Activated naive CD4-positive, alpha-beta T cell (primary cell): ENCODE measurements at places on chromosomes 7 and 10.

- no peak for DNase-seq
Observed at GRCh38 chr10:1198453-1199344, 142.5 kb downstream of the WDR37 start.

GRCh38 chr7:121133444-121133843 is 144.9 kb downstream of the CPED1 start:
- DNase-seq = no peak

DNA sequence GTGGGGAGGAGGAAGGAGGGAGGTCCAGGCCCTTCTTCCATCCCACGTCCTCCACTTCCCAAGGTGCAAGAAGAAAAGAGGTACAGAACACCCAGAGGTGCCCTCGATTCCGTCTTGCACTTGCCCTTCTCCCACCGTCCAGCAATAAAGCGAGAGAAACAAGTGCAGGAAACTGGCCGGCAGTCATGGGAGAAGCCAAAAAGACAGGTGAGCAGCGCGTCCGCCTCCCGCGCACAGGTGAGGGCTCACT is 1.3 kb downstream of the C10orf95 start:
- no peak for DNase-seq

- DNase-seq = no peak
Observed at GRCh38 chr7:41244246-41244645, 458.6 kb downstream of the INHBA start.

DNA sequence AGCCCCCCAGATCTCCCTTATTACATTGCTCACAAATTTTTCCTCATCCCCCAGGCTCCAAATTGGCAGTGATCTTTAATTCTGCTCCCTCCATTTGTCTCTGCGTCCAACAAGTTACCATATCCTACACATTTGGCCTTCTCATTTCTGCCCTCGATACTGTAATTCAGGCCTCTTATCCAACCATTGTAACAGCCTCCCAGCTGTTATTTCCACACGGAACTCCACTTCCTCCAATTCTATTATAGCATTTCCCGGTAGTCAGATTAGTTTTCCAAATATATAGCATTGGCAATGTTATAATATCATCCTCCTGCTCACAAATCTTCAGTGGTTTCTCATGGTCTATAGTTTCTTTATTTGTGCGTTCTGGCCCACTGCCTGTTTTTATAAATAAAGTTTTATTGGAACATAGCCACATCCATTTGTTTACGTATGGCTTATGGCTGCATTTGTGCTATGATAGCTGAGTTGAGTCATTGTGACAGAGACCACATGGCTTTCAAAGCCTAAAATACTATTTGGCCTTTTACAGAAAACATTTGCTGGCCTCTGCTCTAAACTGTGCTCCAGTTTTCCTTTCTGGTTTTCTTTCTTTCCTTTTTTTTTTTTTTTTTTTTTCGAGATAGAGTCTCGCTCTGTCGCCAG is 126.5 kb upstream of the ZNF438 start:
- no peak for DNase-seq

DNA sequence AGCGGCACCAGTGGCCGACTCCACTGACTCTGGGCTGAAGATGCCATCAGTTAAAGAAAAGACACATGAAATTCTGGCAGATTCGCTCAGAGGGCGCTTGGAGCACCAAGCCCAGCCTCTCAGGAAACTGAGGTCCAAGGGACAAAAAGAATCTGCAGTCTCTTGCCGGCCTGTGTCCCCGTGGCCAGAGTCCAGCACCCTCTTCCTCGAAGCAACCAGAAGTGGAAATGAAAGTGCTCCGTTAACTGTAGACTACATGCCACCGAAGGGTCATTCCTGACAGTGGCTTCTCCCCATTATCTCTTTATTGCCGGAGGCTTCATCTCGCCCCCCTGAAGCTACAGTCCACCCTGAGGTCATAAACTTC is 1.0 kb upstream of the CHST15 start:
- DNase-seq = no peak

- no peak for DNase-seq
Observed at GRCh38 chr10:100747456-100748230, 2.3 kb downstream of the PAX2 start.

DNA sequence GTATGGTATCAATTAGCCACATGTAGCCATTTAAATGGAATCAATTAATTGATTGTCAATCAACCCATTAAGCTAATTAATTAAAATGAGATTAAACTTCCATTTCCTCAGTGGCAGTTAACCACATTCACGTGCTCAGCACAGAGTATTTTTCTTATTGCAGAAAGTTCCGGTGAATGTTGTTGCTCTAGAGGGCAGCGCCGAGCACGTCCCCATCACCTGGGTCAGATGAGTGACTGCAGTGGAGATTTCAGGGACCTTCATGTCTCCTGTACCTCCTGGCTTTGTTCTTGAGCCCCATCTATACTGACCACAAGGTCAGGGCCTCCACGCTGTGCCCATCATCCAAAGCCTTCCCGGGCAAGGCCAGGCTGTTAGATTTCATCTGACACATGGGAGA is 168.8 kb upstream of the MKI67 start:
- DNase-seq = no peak

DNA sequence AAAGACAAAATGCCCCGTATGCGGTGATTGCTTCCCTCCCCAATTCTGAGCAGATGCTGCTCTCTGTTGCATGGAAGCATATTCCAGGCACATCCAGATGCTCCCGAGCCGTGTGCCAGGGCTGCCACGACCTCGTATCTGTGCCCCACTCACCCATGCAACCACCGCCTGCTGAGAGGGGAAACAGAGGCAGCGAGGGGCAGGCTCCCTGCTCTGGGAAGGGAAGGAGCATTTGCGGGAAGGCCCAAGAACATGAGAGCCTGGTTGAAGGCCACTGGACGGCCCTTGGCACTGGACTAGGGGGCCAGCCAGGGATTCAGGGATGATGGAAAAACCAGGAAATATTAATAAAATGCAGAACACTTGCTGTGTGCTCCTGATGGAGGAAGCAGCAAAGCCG is 89.4 kb downstream of the CTBP2 start:
- no peak for DNase-seq

DNA sequence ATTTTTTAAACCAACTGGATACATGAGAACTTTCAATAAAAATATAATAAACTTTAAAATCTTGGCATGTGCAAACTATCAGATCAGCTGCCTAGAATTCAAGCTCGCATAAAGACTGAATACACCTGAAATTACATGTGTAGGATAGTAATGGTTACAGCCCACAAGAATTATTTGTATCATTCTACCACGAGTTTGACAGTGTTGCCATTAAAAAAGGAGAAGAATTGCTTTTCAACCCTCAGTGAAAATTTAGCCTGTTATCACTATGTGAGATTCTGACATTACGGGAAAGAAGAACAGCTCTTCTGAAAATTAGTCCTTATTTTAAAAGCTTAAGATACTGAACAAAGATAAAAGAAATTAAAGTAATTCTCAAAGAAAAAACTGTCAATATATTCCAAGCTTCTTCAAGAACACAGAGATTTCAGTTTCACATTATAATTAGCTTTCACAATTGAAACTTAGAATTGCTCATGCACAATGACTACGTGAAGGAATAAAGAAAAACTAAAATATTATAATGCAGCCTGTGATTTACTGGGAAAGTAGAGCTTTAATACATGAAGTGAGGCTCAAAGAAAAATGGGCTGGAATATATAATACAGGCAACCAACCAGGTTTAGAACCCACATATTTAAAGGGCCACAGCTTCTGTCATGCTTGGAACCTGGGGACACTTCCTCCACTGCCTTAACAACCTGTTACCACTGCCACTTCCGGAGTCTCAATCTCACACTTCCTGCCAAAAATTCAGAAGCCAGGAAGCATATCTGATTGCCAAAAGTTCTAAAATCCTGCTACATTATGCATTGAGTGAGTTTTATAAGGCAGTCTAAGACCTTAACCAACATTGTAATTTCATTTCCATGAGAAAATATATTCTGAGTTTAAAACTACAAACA is 23.2 kb downstream of the TPK1 start:
- no peak for DNase-seq

DNA sequence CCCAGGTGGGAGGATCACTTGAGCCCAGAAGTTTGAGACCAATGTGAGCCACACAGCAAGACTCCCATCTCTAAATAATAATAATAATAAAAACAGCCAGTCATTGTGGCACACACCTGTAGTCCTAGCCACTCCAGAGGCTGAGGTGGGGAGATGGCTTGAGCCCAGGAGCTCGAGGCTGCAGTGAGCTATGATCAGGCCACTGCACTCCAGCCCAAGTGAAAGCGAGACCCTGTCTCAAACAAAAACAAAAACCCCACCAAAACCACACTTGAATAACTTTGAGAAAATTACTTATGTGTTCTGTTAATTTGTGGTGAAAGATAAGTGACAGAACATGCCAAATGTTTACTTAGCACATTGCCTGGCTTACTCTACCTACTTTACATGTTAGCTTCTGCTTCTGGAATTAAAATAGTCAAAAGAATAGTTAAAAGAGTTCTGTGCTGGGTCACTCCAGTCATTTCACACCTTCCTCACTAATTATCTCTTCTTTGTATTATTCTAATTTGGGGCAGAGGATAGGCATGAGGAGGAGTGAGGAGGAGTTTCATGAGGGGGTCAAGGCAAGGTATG is 9.8 kb downstream of the TMEM60 start:
- DNase-seq = no peak

DNA sequence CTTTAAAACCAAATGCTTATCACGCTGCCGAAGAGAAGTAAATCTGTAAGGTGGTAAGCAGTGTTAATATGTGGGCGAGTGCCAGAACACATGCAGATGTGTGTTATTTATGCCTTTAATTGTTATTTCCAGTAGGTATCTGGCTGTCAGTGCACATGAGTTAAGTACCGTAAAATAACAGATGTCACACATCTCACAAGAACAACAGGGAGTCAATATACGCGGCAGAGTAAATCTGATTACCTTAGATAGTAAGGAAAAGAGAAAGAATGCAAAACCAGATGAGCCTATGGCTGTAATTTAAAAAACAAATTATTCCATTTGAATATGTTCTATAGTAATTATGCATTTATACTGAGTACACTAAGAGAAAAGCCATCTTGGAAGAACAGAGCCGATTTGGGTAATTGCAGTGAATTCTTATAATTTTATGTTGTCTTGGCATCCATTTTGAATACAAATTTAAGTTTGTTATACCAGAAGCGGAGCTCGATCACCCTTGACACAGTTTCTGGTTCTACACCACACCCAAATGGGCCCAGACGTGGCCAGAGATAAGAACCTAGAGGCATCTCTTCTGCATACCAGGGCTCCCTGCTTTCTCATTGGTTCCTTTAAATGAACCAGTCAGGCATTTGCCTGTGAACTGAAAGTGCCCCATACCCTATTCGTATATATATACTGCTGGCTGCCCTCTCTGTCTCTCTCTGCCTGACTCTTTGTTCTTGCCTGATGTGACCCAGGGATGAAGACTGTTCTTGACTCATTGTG is 34.8 kb downstream of the DNAJB9 start:
- DNase-seq = no peak

- no peak for DNase-seq
Observed at GRCh38 chr10:34766266-34766600, 48.9 kb downstream of the PARD3 start.

DNA sequence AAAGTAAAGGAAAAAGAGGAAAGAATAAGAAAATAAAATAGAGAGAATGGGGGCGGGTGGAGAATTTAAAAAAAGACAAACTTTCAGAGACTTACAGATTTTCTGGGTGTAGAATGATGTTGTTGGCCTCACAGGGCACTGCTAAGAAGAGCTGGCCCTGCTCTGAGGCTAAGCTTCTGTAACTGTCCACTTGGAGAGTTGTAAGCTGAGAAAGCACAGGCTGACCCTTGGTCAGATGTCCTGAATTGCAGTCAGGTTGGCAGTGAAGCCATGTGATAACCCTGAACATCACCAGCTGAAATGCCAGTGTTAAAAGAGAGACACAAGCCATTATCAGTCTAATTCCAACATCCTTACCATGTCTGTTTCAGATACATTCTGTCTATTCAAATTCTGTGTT is 272.1 kb upstream of the SORCS1 start:
- DNase-seq = no peak

DNA sequence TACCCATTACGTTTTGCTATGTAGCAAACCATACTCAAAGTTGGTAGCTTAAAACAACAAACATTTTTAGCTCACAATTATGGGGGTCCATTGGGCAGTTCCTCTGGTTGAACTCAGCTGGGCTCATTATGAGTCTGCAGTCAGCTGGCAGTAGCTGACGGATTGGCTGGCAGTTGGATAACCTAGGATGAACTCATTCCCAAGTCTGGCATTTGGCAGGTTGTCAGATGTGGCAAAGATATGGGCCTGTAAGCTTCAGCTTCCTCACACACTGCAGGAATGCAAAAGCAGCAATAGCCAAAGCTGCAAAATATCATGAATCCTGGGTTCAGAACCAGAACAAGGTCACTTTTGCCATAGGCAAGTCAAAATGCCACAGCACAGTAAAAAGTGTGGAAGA is 412.2 kb upstream of the SORCS1 start:
- DNase-seq = no peak
